ENCODE measurements at places on chromosomes 16 and 17. TPM values are rescaled to one million over a fixed set of nuclear protein-coding genes. Genes with fewer than 3 reads are reported as not detected.

DNA sequence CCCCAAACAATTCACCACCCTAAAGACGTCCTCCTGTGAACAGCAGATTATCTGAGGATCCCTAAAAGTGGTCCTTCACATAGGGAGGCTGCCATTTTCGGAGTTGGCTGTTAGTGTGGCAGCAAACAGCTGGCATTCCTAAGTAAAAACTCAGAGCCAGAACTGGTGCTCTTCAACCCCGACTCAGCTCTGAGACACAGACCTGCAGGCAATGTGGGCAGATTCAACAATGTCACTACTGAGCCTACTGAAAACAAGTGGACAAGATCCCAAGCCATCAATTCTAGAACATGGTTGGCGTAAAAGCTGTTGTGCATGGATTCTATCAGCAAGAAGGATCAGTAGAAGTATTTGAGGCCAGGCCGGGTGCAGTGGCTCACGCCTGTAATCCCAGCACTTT is 247.2 kb downstream of the NTN1 start:
- DNase-seq: no peak

DNA sequence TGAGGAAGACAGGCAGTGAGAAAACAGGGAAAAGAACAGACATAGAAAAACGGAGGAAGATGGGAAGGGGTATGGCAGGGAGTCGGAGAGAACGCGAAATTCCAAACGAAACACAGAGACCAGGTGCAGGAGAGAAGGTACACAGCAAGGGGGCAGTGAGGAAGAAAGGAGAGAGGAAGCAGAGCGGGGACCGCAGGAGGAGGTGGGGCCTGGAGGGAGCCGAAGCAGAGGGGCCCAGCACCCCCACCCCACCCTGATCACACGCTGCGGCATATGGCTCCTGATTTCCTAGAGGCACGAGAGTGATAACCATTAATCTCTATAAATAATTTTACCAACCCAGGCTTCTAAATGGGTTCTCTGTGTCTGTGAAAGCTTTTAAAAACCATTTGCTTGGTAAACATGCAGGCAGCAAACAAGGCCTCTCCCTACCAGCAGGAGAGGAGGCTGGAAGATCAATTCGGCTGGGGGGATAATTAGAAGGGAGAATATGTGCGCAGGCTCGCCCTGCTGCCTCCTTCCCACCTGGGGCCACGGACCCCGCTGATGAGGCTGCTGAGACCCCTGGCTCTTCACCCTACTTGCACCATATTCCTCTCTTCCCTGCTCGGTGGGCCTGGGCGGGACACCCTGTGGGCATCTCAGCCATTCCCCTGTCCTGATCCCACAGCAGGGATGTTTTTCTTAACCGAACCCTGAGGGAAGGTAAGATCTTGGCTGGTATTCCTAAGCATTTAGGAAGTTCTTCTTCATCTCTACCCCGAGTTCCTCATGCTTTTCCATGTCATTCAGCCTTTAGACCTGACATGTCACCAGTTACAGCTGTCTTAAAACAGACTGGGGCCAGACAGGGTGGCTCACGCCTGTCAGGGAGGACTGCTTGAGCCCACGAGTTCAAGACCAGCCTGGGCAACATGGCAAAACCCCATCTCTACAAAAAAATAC is 86.7 kb downstream of the TMEM132E start:
- no peak for DNase-seq

DNA sequence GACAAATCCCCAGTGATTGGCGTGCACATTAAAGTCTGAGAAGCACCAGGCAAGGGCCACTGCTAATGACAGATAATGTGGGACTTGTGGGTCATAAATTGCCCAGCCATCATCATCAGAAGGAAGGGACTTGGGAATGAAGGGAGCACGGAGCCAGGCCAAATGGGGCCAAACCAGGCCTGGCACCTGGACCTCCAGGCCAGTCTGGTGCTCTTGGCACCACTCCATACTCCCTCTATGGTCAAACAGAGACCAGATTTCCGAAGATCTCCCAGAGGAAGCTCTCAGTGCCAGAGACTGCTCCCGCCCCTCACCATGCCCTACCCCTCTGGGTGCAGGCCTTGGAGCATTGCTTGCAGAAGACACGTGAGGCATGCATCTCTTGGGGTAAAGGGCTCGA is 142.2 kb downstream of the CCDC182 start:
- DNase-seq: no peak

- no peak for DNase-seq
Measured at GRCh38 chr16:66488505-66488904, 61.4 kb downstream of the BEAN1 start.

DNA sequence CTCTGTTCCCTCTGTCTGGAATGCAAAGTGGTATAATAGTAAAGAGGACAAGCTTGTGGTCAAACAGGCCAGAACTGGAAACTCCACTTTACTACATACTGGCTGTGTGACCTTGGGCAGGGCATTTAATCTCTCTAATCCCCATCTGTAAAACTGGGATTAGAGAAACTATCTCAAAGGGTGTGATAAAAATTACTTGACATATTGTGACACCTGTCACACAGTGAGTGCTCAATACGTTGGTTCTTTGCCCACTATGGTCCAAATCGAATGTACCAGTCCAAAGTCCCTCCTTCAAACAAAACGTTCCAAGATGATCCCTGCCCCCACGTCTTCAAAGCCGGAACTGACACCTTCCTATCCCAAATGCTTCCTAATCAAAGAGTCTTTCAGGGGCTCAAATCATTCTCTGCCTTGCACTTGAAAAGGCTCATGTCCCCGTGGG is 734 bp downstream of the PGAP3 start:
- DNase-seq: no peak

Gene KRTAP17-1
- not detected for total RNA-seq

GRCh38 chr17:40493697-40494096 is 7.7 kb downstream of the TNS4 start:
- DNase-seq: no peak

Gene KRT36
- total RNA-seq: not detected

DNA sequence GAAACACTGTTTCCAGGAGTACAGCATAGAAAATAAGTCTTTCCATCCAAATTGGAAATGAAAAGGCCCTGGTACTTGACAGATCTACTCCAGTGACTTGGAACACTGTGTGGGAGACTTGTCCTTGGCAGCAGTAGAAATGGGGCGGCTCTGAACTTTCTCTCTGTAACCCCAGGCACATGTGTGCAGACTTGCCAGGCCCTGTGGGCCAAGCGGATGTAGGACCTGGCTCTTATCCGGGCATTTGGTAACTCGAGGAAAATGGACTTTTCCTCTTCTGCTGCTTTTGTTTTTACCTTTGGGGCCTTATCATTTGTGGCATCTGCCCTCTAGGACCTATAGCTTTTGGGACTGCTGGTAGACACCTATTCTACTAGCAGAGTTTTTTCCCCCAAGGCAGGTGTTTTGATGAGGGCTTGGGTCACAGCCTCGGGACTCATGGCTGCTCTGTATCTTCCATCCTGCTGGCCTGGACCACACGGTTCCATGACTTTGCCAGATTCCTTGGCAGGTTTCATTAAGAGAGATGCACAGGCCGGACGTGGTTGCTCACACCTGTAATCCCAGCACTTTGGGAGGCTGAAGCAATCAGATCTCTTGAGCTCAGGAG is 43.5 kb downstream of the SMPD3 start:
- DNase-seq: no peak

- no peak for DNase-seq
Measured at GRCh38 chr16:68197250-68197649, 38.7 kb downstream of the ESRP2 start.

Gene CORO7
- 90.4 TPM for total RNA-seq

- no peak for DNase-seq
Measured at GRCh38 chr17:47243737-47244598, 9.7 kb upstream of the ITGB3 start.

DNA sequence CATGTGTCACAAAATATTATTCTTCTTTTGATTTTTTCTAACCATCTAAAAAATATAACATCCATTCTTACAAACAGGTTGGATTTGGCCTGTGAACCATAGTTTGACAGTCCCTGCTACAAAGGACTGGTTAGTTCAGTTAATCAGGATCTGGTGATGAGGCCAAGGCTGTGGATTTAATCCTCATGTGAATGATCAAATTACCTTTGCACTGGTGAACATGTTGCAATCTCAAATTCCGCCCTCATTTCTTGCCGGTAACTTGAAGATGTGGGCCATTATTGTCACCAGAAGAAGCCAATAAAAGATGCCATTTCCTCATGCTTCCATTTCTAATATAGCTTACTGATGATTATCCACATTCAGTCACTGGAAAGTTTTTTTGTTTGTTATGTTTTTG is 35.3 kb upstream of the YPEL2 start:
- no peak for DNase-seq

Gene CDH16
- not detected for total RNA-seq

DNA sequence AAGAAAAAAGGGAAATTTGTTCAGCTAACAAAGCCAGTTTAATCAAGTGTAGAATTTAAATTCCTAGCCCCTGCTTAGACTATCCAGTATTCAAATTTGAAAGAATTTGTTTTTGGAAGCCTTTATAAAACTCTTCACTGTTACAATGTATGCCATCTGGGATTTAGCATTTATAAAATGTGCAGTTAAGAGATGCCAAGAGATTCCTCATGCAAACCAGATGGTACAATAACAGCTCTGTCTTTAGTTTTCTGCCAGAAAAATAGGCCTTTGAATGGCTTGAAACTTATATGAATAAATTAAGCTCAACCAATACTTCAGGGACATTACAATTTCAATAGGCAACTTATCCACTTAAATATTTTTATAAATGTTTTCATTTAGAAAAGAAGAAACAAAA is 6.8 kb upstream of the ANKS4B start:
- no peak for DNase-seq

DNA sequence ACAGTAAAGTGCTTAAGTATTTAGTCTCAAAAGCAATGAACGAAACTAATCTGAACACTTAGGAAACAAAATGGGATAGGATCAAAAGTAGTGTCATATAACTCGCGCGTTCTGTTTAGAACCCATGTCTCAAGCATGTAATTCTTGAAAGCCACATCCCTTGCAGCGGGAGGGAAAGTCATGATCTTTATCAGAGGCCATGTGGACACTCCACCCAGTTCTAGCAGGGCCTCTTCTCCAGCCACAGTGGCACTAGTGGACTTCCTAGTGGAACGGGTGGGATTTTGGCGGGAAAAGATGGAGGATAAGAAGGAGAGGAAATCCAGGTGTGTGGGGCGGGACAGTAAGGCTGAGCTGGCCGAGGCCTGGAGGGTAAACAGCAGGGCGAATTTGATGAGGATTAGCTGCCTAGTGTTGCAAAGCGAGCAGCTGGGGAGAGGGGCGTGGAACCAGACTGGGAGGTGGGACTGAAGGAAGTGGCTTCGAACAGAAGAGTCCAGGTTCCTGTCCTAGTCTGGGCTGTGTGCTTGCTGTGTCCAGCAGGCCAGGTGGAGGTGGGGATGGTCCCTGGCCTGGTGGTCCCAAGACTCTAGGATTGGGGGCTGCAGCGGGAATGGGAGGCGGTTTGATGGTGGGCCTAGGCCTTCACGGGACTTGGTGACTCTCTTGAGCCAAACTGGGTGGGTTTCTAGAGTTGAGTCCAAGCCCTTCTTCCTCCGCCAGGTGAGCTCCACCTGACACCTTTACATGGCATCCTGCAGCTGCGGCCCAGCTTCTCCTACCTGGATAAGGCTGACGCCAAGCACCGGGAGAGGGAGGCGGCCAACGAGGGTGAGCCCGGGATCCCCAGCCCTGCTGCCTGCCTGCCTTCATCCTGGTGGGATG is 15.9 kb downstream of the POLR3E start:
- DNase-seq: no peak

- no peak for DNase-seq
Measured at GRCh38 chr17:48825446-48826381, 5.1 kb upstream of the CALCOCO2 start.

Measured in activated CD4-positive, alpha-beta memory T cell treated with anti-CD3 and anti-CD28 coated beads for 36 hours (primary cell).